ENCODE measurements at places on chromosomes 6 and 20. TPM values are rescaled to one million over a fixed set of nuclear protein-coding genes. Genes with fewer than 3 reads are reported as not detected.

HLA-DPA1 gene
- 51.8 TPM for total RNA-seq

BMP7 gene
- 3.8 TPM for total RNA-seq

OR12D2 gene
- not detected for total RNA-seq

GLP1R gene
- total RNA-seq, result not detected

GTF3C6 gene
- total RNA-seq, result 29.6 TPM

SLC26A8 gene
- total RNA-seq, result not detected

LINC00237 gene
- not detected for total RNA-seq

GRCh38 chr6:1079525-1079924, 232.4 kb upstream of the FOXQ1 start:
- no peak overlapping the region for H3K27ac ChIP-seq
- H3K36me3 ChIP-seq, result no peaks in the 10 kb centered on the region
- no peak for DNase-seq
- no peak overlapping the region for H3K4me3 ChIP-seq

DNA sequence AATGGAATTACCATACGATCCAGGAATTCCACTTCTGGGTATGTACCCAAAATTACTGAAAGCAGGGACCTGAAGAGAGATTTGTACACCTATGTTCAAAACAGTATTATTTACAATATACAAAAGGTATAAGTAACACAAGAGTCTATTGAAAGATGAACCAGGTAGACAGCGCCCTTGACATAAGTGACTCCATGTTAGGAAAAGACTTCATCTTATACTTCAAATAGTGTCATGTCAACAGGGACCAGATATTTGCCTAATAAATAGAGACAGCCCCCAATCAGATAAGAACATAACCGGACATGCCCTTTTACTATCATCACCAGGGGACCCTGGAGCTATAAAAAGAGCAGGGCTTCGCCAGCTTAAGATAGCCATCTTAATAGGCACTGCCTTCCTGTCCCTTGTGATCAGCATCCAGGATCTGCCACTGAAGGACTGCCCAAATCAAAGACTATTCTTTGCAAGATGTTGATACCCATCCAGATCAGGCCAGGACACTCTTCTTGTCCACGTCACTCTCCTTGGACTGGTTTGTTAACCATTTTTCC, 309.0 kb upstream of the SULF2 start:
- peaks cover 11% of the 10 kb centered on the region for H3K27me3 ChIP-seq
- no peak overlapping the region for H3K27ac ChIP-seq
- no peaks in the 10 kb centered on the region for H3K4me1 ChIP-seq
- no peak for DNase-seq

GRCh38 chr6:28897369-28897745, 26.4 kb downstream of the TRIM27 start:
- no peak for DNase-seq
- peak overlapping the region; percentile 72 for H3K4me3 ChIP-seq
- no peaks in the 10 kb centered on the region for H3K36me3 ChIP-seq
- no peaks in the 10 kb centered on the region for H3K4me1 ChIP-seq
- peak overlapping the region; percentile 100 for H3K27ac ChIP-seq

DNA sequence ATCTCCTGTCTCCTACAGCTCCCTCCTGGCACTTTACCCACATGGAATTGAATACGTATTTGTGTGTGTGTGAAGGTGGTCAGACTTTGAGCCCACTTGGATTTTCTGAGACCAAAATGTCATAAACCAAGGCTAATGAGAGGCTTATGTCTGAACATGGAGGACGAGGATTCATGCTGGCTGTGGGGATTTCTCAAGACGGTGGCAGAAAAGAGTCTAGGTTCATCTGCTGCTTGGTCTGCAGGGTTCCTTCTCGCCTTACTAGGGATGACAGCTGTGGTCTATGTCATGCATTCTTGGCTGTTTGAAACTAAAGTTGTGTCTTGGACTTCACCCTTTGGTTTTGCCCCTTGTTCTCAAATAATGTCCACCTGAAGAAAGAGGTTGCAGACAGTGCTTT, 58.6 kb downstream of the FAM120B start:
- H3K4me3 ChIP-seq, result no peak overlapping the region
- DNase-seq, result no peak
- no peak overlapping the region for H3K27ac ChIP-seq
- no peaks in the 10 kb centered on the region for H3K36me3 ChIP-seq
- H3K27me3 ChIP-seq, result no peaks in the 10 kb centered on the region

DNA sequence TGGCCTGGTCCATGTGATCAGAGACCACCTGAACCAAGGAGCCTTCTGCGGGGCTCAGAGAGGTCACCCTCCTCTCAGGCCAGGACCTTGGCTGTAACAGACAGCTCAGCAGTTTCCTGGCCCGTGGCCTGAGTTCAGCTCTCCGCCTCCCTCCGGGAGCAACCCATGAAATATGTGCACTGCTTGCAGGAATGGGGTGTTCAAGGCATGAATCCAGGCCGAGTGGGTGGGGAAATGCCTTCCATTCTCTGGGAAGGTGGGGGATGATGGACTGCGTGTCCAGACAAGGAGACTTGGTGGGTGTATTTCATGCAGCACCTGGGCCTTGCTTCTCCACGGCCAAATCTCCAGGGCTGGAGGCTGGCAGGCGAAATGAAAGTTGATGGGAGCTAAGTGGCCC, 46.0 kb downstream of the SIRPA start:
- H3K36me3 ChIP-seq, result no peaks in the 10 kb centered on the region
- peak; percentile 52 for DNase-seq
- no peaks in the 10 kb centered on the region for H3K27me3 ChIP-seq

DNA sequence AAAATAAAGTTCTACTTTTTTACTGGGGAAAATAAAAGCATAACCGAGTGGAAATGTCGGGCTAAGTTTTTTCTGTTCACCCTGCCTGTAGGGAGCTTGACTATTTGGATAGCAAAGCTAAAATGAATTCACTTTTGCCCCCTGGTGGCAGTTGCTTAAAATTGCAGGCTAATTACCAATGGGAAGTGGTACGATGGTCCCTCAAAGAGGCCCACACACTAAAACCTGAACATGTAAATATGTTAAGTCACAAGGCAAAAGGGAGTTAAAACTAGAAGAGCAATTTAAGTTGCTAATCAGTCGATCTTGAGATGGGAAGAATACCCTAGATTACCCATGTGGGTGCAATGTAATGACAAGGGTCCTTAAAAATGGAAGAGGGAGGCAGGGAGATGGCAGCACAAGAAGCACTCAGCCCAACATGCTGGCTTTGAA, 916 bp upstream of the SUN5 start:
- no peak overlapping the region for H3K27ac ChIP-seq
- no peaks in the 10 kb centered on the region for H3K36me3 ChIP-seq
- no peak for DNase-seq
- H3K4me1 ChIP-seq, result no peaks in the 10 kb centered on the region
- no peak overlapping the region for H3K4me3 ChIP-seq

- H3K36me3 ChIP-seq, result no peaks in the 10 kb centered on the region
- no peak overlapping the region for H3K27ac ChIP-seq
- peaks cover 19% of the 10 kb centered on the region for H3K27me3 ChIP-seq
- no peak for DNase-seq
Measured at GRCh38 chr20:62433658-62434497, 6.5 kb upstream of the RBBP8NL start.

- no peak for DNase-seq
- H3K27me3 ChIP-seq, result no peaks in the 10 kb centered on the region
- H3K4me3 ChIP-seq, result no peak overlapping the region
- H3K36me3 ChIP-seq, result no peaks in the 10 kb centered on the region
- no peaks in the 10 kb centered on the region for H3K4me1 ChIP-seq
- no peak overlapping the region for H3K27ac ChIP-seq
Measured at GRCh38 chr6:130560231-130560630, 194.4 kb downstream of the TMEM200A start.

GRCh38 chr6:158211273-158212055, 43.3 kb downstream of the GTF2H5 start:
- H3K4me3 ChIP-seq, result no peak overlapping the region
- no peaks in the 10 kb centered on the region for H3K27me3 ChIP-seq
- DNase-seq, result no peak

GRCh38 chr6:144753023-144753705, 468.0 kb downstream of the UTRN start:
- H3K4me1 ChIP-seq, result no peaks in the 10 kb centered on the region
- no peaks in the 10 kb centered on the region for H3K36me3 ChIP-seq
- no peak overlapping the region for H3K27ac ChIP-seq
- no peaks in the 10 kb centered on the region for H3K27me3 ChIP-seq
- no peak for DNase-seq
